ENCODE measurements at places on chromosomes 5 and 9. TPM values are rescaled to one million over a fixed set of nuclear protein-coding genes. Genes with fewer than 3 reads are reported as not detected.

C8G gene
- total RNA-seq, result not detected

IFNK gene
- not detected for total RNA-seq

TMEM161B gene
- total RNA-seq, result 23.6 TPM

CSF1R gene
- 2.7 TPM for total RNA-seq

DNAJB5 gene
- total RNA-seq, result 3.3 TPM

GPR150 gene
- 0.26 TPM for total RNA-seq

PCDH12 gene
- 0.88 TPM for total RNA-seq

DNA sequence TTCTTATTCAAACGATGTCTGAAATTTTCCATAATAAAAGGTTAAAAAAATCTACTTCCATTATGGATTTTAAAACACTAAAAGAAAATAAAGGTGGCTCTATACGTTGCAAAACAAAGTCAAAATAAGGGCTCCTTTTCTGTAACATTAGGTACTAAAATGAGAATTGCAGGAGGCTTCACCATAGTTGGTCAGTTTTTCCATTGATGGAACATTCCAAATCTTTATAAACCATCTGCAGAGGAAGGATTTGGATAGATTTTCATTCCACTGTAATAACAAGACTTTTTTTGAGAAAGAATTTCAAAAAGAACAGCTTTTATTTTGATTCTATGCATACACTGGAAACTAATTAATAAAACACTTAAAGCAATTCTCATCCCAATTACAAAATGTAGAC, 145.6 kb downstream of the LURAP1L start:
- no peak for DNase-seq
- no peak overlapping the region for H3K4me3 ChIP-seq
- no peaks in the 10 kb centered on the region for H3K36me3 ChIP-seq
- no peaks in the 10 kb centered on the region for H3K27me3 ChIP-seq
- H3K4me1 ChIP-seq, result no peaks in the 10 kb centered on the region
- no peak overlapping the region for H3K27ac ChIP-seq

DNA sequence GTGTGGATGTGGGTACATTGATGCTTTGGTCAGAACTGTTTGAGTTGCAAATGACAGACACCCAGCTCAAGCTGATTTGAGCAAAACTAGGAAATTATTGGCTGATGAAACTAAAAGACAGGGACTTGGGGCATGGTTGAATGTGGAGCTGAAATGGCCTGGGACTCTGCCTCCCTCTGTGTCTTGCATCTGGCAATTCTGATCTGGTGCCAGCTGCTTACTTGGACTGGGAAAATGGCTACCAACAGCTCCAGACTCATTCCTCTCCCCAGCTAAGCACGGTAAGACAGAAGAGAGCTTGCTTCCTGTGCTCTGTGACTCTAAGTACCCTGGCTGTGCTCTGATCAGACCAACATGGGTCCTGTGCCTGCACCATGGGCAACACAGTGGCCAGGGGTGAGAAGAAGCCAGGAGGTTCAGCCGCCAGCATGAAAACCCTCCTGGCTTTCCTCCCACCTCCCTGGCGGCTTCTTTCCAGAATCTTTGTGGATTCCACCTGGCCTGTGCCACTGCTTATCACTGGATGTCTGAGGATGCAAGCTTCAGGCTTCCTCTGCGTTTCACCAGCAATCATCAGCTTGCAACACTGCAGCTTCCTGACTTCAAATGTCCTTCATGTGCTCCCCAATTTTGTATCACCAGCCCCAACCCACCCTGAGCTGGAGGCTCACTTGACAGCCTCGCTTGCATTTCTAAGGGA, 44.1 kb downstream of the C5orf15 start:
- no peak overlapping the region for H3K4me3 ChIP-seq
- H3K4me1 ChIP-seq, result no peaks in the 10 kb centered on the region
- no peak for DNase-seq
- no peak overlapping the region for H3K27ac ChIP-seq

DNA sequence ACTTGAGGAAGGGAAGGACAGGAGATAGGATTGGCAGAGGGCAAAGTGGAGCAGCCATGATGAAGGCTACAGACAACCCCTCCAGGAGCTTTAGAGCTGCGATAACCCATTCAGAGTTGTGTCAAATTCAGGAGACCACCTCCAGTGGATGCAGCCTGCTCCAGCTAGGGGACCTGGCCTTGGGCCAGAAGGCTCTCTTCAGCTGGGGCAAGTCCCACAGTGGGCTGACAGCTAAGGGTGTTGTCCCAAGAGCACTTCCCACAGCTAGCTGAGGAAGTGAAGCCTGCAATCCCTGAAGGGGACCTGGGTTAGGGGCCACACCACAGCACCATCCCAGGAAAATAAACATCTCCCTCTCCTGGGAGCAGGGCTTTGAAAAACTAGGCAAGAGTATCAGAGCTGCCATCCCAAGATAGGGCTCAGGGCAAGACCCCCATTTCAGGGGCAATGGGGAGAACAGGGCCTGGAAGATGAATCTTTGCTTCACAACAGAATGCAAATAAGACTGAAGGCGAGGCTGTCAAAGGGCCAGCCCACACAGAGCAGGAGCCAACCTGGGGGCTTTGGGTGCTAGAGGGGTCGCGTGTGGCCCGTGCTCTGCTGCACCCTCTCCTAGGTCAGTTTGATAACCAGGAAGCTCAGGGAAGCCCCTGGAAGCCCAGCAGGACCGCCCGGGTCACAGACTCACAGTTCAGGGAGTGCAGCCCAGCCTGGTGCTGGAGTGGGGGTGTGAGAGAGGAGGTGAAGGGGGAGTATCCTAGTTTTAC, 19.3 kb upstream of the DAPK1 start:
- no peaks in the 10 kb centered on the region for H3K27me3 ChIP-seq
- H3K4me3 ChIP-seq, result no peak overlapping the region
- DNase-seq, result no peak
- H3K36me3 ChIP-seq, result no peaks in the 10 kb centered on the region

GRCh38 chr9:104258296-104259011, 164.3 kb downstream of the SMC2 start:
- no peaks in the 10 kb centered on the region for H3K4me1 ChIP-seq
- no peaks in the 10 kb centered on the region for H3K27me3 ChIP-seq
- DNase-seq, result no peak
- no peak overlapping the region for H3K27ac ChIP-seq
- no peak overlapping the region for H3K4me3 ChIP-seq
- H3K36me3 ChIP-seq, result no peaks in the 10 kb centered on the region

DNA sequence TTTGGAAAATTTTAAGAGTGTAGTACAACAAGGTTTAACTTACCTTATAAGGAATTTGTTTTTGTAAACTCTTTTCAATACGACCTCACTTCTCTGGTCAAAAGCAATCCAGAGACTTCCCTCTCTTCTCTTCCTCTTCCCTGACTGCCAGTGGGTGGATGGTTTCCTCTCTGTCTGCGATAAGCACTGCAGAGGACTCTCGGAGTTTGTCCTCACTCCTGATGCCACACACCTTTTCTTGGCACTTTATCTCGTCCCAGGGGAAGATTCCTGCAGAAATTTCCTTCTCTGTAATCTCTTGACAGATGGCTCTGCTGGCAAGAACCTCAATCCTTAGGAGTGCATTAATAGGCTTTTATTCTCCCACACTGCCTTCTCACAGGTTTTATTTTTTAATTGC, 641.6 kb downstream of the NR2F1-AS1 start:
- no peak overlapping the region for H3K4me3 ChIP-seq
- no peaks in the 10 kb centered on the region for H3K36me3 ChIP-seq
- no peaks in the 10 kb centered on the region for H3K27me3 ChIP-seq
- no peak overlapping the region for H3K27ac ChIP-seq
- DNase-seq, result no peak

- H3K36me3 ChIP-seq, result no peaks in the 10 kb centered on the region
- H3K4me1 ChIP-seq, result no peaks in the 10 kb centered on the region
- no peak for DNase-seq
These were observed 155.8 kb downstream of the DAB2IP start for GRCh38 chr9:121807069-121807822.

DNA sequence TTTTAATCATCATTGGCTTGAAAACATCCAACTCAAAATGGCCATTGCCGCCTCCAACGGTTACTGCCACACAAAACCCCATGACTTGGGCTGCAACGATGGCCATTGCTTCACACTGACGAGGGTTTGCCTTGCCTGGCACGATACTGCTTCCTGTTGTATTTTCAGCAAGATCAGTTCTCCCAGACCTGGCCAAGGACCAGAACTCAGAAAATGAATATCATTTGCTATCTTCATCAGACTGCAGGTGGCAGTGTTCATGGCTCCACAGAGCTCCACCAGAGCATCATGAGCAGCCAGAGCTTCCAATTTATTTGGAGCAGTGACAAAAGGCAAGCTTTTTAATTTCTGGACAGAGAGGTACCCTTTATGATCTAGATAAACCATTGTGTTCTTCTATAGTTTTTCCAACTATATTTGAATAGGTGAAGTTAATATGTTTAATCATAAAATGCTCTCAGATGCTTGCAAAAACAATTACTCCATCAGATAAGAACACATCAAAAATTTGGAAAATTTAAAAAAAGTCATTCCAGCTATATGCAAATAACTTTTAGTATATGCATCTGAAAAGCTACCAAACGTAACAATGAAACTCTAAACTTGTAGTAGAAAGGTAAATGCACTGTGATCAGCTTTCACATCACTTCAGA, 10.4 kb downstream of the AMACR start:
- no peaks in the 10 kb centered on the region for H3K27me3 ChIP-seq
- no peaks in the 10 kb centered on the region for H3K36me3 ChIP-seq
- no peak overlapping the region for H3K4me3 ChIP-seq
- H3K4me1 ChIP-seq, result no peaks in the 10 kb centered on the region
- DNase-seq, result peak; percentile 7

- no peak overlapping the region for H3K27ac ChIP-seq
- no peak for DNase-seq
- H3K4me3 ChIP-seq, result no peak overlapping the region
- peaks cover 3% of the 10 kb centered on the region for H3K27me3 ChIP-seq
- peaks cover 26% of the 10 kb centered on the region for H3K4me1 ChIP-seq
These were observed 2.1 kb downstream of the TMED9 start for GRCh38 chr5:177594071-177594470.

- no peak for DNase-seq
- H3K4me1 ChIP-seq, result no peaks in the 10 kb centered on the region
- no peak overlapping the region for H3K27ac ChIP-seq
These were observed 197.8 kb downstream of the HSPA4 start for GRCh38 chr5:133249593-133249992.

- H3K27ac ChIP-seq, result no peak overlapping the region
- no peaks in the 10 kb centered on the region for H3K36me3 ChIP-seq
- no peaks in the 10 kb centered on the region for H3K4me1 ChIP-seq
- no peaks in the 10 kb centered on the region for H3K27me3 ChIP-seq
- no peak for DNase-seq
These were observed 32.4 kb downstream of the ABCA1 start for GRCh38 chr9:104895572-104895971.

GRCh38 chr9:81207651-81208050, 481.7 kb downstream of the TLE1 start:
- no peaks in the 10 kb centered on the region for H3K4me1 ChIP-seq
- no peak overlapping the region for H3K27ac ChIP-seq
- DNase-seq, result no peak
- no peaks in the 10 kb centered on the region for H3K27me3 ChIP-seq
- H3K4me3 ChIP-seq, result no peak overlapping the region
- H3K36me3 ChIP-seq, result no peaks in the 10 kb centered on the region

GRCh38 chr5:2848619-2849018, 97.1 kb upstream of the IRX2 start:
- H3K36me3 ChIP-seq, result no peaks in the 10 kb centered on the region
- H3K27me3 ChIP-seq, result no peaks in the 10 kb centered on the region
- no peak for DNase-seq
- no peak overlapping the region for H3K4me3 ChIP-seq
- no peak overlapping the region for H3K27ac ChIP-seq
